ENCODE measurements at places on chromosomes 1 and 21.

DNA sequence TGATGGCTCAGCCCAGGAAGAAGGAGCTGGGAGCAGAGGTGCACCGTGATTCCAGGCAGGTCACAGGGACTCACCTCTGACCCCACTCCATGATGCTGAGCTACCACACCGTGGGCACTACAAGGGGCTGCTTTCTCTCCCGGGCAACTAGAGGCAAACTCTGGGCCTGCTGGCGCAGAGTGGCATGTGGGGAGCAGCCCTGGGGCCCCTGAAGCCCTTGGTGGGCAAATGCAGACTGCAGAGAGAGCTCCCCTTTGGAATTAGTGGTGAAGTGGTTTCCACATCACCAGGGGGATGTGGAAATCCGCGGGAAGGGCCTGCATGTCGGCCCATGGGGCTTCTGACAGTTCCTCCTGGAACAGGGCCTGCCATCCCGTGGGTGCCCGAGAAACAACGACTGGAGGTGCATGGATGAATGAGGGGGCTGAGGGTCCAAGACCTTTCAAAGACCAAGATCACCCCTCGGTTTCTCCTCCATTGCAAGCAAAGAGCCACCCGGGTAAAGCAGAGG, 11.8 kb upstream of the MMEL1 start:
- DNase-seq, result no peak

DNA sequence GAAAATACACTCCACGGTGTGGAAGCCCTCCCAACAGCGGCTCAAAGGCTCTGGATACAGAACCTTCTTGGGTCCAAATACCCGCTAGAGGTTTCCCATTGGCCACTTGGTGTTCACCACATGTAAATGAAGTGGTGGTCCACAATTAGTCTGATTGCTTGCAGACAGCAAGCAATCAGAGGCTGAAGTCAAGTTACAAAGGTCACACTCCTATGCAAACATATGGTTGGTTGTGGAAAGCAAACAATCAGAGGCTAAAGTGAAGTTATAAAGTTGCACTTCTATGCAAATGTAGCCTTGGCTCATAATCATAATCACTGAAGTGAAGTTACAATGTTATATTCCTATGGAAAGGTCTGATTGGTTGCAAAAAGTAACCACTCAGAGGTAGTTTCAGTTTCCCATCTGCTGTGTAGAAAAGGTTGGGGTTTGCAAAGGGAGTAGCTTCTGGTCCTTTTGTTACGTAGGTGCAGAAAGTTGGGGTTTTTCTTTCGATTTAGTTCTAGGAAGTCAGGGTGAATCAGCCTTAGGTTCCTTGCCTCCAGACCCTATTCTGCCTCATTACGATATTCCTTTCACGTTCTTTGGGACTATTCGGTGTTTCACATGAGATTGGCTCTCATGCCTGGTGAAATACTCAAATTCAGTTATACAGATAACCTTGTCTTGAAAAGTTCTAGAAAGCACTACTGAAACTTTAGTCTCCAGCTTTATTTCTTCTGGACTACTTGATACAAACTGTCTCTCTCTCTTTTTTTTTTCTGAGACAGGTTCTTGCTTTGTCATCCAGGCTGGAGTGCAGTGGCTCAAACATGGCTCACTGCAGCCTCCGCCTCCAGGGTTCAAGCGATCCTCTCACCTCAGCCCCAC, 36.7 kb upstream of the MTF2 start:
- no peak for DNase-seq

GRCh38 chr1:153888533-153888932, 34.2 kb downstream of the GATAD2B start:
- no peak for DNase-seq

DNA sequence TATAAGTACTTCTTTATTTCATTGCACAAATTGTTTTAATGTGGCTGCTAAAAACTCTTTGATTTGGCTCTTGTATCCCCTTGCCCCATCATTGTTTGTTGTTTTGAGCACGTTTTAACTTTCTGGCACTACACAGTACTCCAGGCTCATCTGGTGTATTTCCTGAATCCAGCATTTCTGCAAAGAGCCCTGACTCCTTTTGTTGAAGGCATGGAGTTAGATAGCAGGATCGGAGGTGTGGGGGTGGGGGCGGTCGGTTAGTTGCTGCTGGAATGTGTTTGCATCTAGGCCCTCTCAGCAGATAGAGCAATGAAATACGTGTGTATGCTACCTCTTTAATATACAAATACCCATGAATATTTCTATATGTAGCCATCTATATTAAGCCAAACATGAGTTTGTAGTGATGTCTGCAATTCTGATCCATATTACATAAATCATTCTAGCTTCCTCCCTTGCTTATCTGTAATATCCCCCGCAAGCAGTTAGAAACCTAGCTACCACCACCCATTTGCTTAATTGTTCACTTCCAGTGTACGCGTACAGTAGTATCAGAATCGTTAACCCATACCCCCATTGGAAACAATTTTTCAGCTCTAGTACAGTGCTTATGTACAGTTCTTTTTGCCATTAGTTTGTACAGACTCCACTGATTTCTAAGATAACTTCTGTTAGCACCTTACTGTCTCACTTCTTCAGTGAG, 106.0 kb downstream of the NOS1AP start:
- DNase-seq, result no peak

GRCh38 chr1:2468041-2468472, 8.0 kb upstream of the PLCH2 start:
- DNase-seq, result no peak

GRCh38 chr1:107523736-107524135, 382.9 kb downstream of the NTNG1 start:
- no peak for DNase-seq

- DNase-seq, result no peak
Measured at GRCh38 chr21:43355925-43356289, 71.0 kb downstream of the SIK1 start.

- no peak for DNase-seq
Measured at GRCh38 chr1:204432708-204433107, 21.1 kb upstream of the PPP1R15B start.

DNA sequence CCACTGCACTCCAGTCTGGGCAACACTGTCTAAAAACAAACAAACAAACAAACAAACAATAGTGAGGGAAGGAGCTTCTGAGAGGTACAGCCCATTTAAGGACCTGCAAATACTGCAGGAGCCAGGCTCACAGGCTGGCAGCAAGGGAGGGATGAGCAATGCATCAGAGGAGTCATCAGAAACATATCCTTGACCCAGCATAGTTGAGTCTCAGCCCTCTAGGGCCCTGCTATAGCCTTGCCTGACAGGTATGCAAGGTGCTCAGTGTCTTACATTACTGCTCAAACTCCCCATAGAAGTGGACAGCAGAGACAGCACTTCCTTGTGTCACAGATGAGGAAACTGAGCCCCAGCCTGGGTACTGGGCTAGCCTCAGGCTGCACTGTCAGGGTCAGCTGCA, 7.3 kb upstream of the TTC4 start:
- no peak for DNase-seq

- DNase-seq, result peak; percentile 47
Measured at GRCh38 chr1:106268070-106268469, 788.4 kb upstream of the PRMT6 start.

Measured in dorsolateral prefrontal cortex (tissue), 122 donors.